ENCODE measurements at places on chromosomes 11 and 22.

DNA sequence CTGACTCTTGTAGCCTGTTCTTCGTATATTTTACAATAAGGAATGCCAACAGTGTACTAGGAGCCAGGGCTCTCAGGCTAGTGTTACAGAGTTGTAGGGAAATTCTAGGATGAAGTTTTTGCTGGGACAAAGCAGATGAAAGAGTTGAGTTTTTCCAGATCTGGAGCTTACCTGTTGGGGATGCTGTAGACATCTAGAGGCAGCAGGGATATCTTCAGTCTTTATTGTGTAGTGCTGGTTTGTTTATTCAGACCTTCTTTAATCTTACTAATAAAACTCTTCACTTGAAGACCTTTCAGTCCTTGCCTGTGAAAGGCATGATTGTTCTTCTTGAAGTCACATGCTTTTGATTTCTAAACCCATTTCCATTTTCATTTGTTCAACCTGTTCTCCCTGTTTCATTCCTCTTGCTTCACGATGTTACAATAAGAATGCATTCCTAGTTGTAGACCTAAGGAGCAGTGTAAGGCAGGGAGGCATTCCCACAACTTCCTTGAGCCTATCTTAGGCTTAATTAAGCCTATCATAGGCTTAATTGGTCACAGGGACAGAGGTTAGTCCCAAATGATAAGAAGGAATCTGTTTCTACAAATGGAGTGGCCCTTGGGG, 7.9 kb upstream of the SLC37A2 start:
- DNase-seq, result no peak

- no peak for DNase-seq
Observed at GRCh38 chr11:121625777-121626506, 173.2 kb upstream of the SORL1-AS1 start.

GRCh38 chr22:30866216-30866615, 102.4 kb downstream of the MORC2 start:
- no peak for DNase-seq

GRCh38 chr11:2310073-2310785, 8.4 kb downstream of the TSPAN32 start:
- DNase-seq, result no peak

- no peak for DNase-seq
Observed at GRCh38 chr22:49157529-49158339, 669.9 kb downstream of the BRD1 start.

DNA sequence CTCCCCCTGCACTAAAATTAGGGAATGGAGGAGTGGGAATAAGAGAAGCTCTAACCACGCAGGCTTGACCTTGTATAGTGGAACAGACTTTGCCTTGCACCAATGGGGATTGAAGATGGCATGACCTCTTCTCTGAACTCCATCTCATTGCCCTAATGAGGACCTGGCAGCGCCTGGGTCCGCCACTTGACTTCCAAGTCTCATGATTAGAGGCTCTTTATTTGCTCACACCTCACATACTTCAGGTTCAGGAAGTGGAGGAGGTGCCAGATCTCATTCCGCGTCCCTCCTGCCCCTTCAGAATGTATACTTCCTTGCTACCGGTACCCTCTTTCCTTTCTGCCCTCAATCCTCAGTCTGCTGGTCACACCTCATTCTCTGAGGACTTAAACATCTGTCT, 106.0 kb upstream of the CD44 start:
- DNase-seq, result no peak

GRCh38 chr11:73838443-73839122, 38.1 kb downstream of the COA4 start:
- DNase-seq, result no peak

- peak; percentile 39 for DNase-seq
Observed at GRCh38 chr11:115170133-115170815, 333.9 kb downstream of the CADM1 start.

DNA sequence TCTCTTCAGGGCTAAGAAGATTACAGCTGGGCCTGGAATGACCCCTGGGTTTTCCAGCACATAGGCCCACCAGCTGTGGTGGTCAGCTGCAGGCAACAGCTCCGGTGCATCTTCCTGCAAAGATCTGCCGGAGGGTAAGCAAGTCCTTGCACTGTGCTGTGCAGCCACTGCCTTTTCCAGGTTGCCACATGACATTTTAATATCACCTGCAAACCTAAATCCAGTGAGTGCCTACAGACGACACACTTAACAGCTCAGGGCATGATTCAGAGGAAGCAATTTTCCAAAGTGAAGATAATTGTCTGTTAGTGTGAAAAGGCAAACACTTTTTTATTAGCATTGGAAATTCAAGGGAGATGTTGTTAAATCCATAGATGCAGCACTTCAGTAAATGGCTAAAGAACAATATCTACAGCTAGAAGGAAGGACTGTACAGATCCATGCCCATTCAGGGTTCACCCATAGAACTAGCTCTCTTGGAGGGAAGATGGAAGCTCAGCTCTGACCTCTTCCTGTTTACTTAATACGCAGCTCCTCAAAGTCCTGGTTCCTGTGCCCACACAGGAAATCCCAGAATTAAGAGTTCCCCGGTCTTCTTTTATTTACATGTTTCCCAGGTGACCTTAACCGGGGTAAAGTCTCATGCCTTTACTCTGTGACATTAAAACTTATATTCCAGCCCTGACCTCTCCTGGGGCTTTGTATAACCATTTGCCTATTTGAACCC, 13.3 kb upstream of the NRIP3 start:
- no peak for DNase-seq

DNA sequence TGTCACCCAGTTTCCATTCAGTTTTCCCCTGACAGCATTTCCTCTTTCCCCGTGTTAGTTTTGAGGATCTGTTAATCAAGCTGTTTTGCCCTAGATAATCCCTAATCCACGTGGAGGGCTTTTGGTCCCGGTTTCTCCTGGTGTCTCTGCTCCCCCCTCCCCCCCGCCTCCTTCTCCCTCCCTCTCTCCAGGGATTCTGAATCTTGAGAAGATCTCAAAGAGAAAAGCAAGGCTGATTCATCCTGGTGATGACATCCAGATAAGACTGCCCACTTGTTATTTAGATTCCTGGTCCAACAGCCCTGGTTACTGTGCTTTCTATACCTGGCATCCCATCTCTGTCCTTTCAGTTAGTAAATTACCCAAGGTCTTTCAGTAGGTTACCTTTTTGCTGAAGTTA, 59.4 kb downstream of the KCNA4 start:
- DNase-seq, result no peak

DNA sequence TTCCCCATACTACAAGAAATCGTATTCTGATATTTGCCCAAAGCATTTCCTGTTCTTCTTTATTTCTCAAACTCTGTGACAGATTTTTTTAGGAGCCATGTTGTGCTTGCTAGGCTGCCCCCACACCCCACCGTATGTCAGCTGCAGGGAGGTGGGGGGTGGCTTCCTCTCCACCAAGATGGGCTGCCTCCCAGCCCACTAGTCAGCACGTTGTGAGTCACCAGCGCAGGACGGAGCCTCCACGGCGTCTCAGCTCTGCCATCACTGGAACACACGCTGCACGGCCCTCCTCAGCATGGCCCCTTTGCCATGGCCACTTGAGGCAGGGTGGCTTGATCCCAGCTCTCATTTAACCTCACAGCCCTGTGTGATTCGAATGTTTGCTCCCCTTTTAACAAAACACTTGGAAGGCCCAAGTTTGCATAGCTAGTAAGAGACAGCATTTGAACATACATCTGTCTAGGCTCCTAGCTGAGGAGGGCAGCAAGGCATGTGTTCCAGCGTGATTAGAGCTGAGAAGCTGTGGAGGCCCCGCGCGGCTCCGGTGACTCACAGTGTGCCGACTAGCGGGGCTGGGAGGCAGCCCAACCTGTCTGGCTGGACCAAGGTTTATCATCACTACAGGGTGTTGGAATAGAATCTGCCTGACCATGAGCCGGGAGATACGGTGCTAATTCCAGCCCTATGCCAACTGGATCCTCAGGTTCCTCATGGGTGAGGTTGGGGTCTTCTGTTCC, 180.7 kb upstream of the NCAM1 start:
- no peak for DNase-seq

DNA sequence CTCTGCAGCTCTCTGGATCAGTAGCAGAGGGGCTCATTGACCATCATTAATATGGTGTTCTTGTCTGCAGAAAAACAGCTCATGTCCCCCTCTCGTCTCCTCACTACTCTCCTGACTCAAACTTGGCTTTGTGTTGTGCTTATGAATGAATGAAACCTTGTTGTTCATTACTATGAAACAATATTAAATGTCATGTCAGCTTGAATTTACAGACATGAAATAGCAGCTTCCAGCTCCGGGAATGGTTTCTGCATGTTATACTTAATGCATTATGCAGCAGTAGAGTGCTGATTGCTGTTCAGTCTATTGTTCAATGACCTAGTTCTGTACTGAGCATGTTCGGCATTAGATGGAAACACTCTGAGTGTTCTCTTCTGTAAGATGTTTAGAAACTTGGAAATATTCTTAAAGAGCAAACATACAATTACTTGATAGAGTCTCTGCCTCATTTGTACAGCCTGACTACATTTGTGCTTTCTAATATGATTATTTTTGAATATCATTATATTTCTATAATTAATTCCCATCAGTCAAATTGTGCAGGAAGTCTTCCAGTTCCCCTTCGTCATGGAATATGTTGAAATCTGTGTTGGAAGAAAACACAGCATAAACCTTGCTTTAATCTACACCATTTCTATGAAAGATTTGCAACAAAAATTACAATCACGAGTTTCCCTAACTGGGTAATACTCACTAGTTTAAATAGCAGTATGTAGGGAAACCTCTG, 340.4 kb downstream of the SOX6 start:
- DNase-seq, result no peak

DNA sequence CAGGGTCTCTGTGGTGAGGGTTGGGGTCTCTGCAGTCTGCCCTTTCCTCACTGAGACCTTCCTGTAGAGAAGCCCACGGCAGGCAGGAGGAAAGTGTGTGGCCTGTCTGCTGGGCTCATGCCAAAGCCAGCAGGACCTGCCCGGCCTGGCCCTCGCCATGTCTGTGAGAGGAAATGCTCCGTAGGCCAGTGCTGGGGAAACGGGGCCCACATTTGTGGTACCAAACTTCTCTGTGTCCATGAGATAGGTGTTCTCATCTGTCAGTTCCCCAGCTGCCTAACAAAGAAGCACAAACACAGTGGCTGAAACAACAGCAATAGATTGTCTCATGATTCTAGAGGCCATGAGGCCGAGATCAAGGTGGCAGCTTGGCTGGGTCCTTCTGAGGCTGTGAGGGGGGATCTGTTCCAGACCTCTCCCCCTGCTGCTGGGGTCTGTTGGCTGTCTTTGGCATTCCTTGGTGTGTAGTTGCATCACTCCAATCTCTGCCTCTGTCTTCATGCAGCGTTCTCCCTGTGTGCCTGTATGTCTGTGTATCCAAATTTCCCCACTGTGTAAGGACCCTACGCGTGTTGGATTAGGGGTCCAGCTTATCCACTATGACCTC, 772.5 kb downstream of the TBC1D22A start:
- no peak for DNase-seq

DNA sequence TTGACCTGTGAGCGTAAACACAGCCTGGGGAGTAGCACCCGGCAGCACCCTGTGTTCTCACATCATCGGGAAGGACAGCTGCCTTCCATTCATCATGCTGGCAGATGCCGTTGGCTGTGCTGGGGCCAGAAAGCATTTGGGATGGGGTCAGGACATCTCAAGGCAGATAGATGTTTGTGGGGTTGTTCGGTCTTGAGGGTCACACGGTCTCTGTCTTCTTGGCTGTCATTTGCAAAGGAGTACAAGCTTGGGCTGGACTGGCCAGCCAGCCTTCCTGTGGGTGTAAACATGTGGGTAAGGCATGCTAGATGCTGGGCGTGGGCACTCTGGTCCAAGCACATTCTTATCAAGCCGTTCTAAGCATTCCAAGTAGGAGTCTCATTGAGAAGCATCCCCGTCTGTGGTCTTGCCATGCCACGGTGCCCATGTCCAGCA, 81.4 kb downstream of the TBC1D22A start:
- no peak for DNase-seq

DNA sequence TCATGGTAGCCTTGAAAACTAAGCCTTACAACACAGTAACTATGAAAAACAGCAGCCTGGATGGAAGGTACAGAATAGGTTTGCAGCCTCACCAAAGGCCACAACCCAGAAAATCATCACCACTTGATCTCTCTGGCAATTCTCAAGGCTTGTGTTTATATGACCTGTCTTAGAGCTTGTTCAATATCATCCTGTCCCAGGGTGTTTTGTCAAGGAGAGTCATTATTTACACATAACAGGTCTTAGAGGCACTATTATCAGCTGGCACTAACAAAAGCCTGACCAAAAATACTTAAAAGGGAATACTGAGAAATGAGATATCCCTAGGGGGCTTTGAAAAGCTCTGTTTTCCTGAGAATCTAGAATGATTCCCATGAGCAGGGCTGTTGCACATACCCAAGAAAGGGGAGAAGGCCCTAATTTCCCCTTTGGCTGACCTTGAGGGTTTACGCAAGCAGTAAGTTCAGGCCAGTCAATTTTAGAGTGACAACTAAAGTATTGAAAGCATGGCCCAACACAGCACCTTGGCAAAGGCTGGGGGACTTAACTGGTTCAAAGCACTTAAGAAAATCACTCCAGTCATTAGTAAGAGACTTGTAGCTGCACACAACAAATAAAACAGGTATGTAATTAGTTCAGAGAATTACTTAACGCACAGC, 7.9 kb downstream of the SC5D start:
- DNase-seq, result no peak

GRCh38 chr11:4559527-4560440, 14.8 kb downstream of the OR52M1 start:
- DNase-seq, result no peak
